ENCODE measurements at places on chromosomes 5 and 9. TPM values are rescaled to one million over a fixed set of nuclear protein-coding genes. Genes with fewer than 3 reads are reported as not detected.
A peak's percentile ranks its signal among the peaks of the same experiment; 100 is the strongest.

The SHC3 gene
- total RNA-seq: not detected

DNA sequence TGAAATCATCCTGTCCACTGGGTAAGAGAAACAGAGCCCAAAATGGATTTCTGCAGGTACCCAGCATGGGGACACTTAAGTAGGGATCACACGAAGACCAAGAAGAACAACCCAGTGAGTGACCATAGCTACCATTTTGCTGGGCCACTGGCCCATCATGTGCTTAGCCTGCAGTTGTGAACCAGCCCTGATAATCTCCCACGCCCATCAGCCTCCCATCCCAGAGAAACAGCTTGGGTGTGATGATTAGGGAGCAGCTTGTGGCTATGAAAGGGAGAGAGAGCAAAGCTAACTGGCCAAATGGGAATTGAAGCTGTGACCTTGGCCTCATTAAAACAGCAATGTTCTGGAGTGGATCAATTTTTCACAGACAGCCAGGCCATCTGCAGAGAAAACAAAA lies 138.5 kb downstream of the SLC24A2 start:
- no peak for DNase-seq

- peak; percentile 64 for DNase-seq
These were observed at the start of gene ROR2 for GRCh38 chr9:91949946-91950664. Gene ROR2, minus strand, starts transcription at chr9:91950228.

GRCh38 chr9:133610845-133611244 lies 1.7 kb upstream of the FAM163B start:
- no peak for DNase-seq
